NCI-H446 (cell line): ENCODE measurements at places on chromosomes 6 and 20.

GRCh38 chr6:152474354-152474753 lies 162.8 kb downstream of the SYNE1 start:
- DNase-seq = no peak

- no peak for DNase-seq
Measured at GRCh38 chr20:34171640-34172039, 59.6 kb upstream of the EIF2S2 start.

DNA sequence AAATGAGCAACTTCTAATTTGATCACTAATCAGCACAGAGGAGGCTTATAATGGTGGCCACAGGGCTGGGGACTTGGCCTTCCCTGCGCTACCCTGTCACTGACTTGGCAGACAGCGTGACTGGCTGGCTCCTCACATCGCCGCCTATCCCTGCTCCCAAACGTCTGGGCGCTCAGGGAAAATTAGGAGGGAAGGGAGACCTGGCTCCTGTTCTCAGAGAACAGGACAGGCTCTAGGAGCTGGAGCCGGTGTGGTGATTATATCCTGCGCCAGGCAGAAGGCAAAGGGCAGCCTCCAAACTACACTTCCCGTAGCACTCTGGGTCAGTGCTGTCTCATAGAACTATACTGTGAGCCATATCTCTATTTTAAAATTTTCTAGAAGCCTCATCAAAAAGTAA lies 53.4 kb downstream of the VEGFA start:
- DNase-seq = no peak

GRCh38 chr20:61536671-61537070 lies 284.6 kb downstream of the CDH4 start:
- DNase-seq = no peak

GRCh38 chr6:45514454-45515230 lies 136.9 kb upstream of the SUPT3H start:
- no peak for DNase-seq

DNA sequence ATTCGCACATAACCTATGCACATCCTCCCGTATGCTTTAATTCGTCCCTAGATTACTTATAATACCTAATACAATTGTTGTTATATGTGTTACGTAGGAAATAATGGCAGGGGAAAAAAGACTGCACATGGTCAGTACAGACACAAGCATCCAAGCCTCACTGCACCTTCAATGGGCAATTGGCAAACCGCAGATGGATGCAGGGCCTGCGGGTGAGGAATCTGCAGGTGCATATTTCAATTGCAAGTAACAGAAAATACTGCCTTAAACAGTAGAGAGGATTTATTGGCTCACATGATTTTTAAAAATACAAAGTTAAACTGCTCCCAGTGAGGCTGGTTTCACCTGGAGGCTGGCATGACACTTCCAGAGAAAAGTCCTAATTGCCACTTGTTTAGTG lies 142.1 kb upstream of the MLN start:
- DNase-seq = no peak

DNA sequence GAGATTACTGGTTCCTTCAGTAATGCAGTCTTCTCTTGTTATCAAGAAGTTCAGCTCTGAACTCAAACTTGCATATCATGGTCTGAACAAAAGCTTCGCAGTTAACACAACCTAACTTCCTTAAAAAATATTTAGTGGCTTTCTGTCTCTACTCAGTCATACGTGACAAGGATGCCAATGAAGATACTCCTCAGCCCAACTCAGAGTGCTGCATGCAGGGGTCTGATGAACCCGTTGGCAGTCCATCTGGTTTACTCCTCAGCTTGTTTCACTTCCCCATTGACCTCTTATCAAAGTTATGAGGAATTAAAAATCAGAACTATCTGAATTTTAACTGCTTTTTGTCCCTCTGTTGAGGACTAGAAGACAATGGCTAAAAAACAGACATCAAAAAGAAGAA lies 56.6 kb upstream of the RIN2 start:
- no peak for DNase-seq

- DNase-seq = no peak
Measured at GRCh38 chr6:150632785-150633485, 33.2 kb downstream of the PLEKHG1 start.

DNA sequence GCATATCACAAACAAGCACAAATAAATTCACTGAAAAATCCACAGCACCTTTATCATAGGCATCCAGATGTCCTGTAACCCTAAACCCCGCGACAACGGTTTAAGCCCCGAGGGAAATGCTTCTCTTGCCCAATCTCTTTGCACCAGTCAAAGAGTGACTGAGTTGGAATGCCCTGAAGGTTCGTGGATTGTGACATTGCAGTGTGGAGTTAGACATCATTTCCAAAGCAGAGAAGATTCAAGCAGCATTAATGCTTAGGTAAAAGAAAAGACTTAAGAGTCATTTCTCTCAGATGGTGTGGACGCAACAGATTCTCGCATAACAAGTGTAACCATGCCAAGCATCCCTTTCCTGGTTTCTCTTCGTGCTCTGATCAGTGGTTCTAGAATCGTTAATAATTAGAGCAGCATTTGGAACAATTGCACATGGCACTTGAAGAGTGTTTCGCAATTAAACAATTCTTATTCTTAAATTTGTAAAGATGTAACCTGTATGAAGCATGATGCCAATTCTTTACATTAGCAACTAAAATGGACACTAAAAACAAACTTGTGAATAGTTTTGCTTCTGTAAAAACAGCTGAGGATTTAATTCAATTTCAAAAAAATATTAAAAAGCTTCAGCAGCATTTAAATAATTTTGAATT lies 121.6 kb downstream of the HIVEP2 start:
- no peak for DNase-seq

DNA sequence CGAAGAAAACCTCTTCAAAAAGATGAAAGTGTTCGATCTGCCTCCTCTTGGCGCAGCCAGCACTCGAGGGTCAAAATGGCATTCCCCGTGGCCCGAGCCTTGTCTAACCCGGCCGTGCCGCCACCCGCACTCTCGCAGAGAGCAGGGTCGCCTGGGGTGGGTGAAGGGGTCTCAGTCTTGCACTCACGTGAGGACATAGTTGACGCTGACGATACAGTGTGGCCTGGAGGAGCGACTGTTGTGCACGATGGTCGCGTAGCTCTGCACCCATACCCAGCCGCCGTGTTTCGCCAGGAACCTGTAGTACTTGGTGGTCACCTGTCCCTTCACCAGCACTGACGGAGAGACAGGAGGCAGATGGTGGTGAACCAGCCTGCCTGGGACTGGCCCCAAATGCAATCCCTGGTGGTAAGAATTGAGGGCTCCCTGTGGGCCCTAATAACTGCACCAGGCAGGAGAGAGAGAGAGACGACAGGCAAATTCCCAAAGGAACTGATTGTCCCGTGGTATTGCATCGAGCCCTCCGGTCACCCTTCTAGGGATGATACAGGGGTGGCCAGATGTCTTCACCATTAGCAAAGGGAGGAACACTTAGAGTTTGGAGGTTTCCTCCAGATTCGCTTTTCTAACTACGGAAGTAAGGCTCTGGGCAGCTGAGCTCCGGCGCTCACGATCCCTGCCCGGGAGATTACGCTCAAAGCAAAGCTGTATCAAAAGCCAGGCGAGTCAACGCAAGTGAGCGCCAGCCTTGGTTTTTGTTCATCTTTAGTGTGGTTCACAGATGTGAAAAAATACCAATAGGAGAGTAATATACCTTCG lies 17.4 kb downstream of the SIM1 start:
- DNase-seq = no peak

GRCh38 chr20:63208346-63208909 lies 7.5 kb downstream of the YTHDF1 start:
- DNase-seq = no peak

DNA sequence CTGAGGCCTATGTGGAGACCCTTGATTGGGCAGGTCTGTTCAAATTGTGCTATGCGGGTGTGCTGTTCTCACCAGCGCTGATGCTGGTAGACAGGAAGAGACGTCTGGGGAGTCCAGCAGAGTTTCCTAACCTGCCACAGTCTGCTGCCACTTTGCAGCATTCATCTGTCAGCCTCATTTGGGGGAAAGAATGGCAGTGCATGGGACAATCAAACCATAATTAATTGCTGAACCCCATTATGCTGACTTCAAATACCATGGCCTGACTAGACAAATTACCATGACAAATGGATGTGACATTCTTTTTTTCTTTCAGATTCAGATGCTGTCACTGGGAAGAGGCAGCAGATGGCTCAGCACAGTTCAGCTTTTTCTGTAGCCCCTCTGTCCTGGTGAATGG lies 171.4 kb upstream of the SYNDIG1 start:
- DNase-seq = no peak

DNA sequence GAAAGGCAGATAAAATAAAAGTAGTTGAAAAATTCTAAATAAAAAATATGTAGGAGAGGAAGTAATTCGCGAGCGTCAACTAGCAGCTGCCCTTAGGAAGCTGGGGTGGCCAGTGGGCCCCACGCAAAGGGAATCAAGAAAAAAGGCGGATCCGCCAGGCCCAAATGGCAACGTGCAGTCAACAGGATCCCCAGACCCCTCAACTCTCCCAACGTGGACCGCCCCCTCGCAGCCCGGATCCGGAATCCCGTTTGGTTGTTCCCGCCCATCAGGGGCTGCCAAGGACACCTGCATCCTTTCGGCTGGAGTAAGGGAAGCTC lies 296 bp downstream of the DZANK1 start:
- DNase-seq = no peak

- DNase-seq = no peak
Measured at GRCh38 chr20:50368813-50369224, 141.4 kb upstream of the PTPN1 start.

GRCh38 chr6:45592991-45593390 lies 215.3 kb upstream of the SUPT3H start:
- no peak for DNase-seq

- DNase-seq = no peak
Measured at GRCh38 chr6:67722861-67723261, 912.2 kb upstream of the ADGRB3 start.

- DNase-seq = no peak
Measured at GRCh38 chr20:7657569-7657968, 282.7 kb downstream of the HAO1 start.

DNA sequence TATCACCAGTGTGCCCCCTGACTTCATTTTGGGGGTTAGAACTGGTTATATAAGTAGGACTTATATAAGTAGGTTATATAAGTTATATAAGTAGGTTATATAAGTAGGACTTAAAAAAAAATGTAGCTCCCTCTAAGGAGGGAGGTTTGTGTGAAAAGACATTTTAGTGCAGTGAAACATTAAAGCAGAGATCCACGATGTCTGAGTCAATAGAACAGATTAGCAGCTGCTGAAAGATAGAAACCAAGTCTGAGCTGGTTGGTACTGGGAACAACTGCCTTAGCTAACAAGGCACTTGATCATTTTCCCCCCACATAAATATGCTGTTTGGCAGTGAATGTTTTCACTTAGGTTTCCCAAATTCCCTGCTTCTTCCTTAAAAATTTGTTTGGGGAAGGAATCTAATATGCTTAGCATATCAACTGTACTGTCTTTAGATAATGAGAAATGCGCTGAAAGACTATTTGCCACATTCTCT lies 2.1 kb upstream of the RPS12 start:
- no peak for DNase-seq

DNA sequence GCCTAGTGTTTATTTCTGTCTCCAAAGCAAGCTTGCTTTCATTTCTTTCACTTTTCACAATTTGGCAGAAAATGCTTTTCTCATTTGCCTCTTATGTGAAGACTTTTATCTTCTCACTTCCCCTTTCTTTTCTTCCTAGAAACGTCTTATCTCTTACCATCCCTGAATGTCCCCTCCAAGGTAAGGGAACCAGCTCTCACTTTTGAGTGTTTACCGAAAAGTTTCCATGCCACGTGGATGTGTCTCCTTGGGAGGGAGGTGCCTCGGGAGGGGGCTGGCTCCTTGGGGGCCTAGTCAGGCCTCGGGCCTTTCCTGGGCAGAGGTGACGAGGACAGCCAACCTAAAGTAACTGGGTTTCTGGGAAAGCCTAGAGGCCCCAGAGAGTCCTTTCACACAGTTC lies 127.4 kb downstream of the CD24 start:
- no peak for DNase-seq

GRCh38 chr6:63305277-63305676 lies 14.5 kb downstream of the LGSN start:
- no peak for DNase-seq

- no peak for DNase-seq
Measured at GRCh38 chr6:28632326-28632851, 106.7 kb downstream of the GPX5 start.

- no peak for DNase-seq
Measured at GRCh38 chr6:134363323-134364039, 45.6 kb upstream of the SGK1 start.

GRCh38 chr6:15510536-15511247 lies 152.1 kb downstream of the DTNBP1 start:
- DNase-seq = no peak
